ENCODE measurements at places on chromosomes 6 and 20. TPM values are rescaled to one million over a fixed set of nuclear protein-coding genes. Genes with fewer than 3 reads are reported as not detected.

DNA sequence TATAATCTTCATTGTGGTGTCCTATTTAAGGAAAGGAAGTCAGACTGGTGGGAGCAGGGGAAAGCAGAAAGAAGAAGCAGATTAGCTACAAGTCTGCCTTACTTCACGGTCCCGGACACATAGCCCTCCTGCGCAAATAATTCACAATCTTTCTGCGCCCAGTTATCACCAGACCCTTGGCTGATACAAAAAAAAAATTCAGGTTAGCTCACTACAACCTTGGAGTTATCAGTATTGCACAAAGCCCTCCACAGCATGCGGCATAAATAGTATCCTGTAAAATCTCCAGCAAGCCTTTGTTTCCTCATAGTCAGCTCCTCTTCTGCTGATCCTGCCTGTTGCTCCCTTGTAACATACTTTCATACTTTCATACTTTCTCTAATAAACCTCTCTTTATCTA is 148.6 kb upstream of the FUT9 start:
- no peak for DNase-seq

- DNase-seq, result no peak
Measured at GRCh38 chr6:72966628-72967280, 258.5 kb downstream of the KHDC1L start.

- DNase-seq, result no peak
Measured at GRCh38 chr6:76886900-76887299, 576.4 kb downstream of the HTR1B start.

DNA sequence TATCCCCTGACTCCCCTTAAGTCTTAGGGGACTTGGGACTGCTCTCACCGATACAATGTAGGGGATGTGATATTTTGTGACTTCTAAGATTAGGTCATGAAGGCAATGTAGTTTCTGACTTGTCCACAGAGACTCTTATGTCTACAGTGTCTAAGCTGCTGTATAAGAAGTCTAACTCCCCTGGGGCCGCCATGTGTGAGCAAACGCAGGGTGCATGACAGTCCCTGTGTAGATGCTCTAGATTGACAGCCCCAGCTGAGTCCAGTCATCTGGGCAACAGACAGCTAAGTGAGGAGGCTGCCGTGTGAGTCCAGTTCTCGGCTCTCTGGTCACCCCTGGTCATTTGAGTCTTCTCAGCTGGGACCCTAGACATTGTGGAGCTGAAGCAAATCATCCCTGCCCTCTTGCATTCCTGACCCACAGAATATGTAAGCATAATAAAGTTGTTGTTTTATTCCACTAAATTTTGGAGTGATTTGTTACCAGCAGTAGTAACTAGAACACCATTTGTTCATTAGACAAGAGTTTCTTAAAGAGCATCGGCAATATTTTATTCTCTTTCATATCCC is 743.3 kb upstream of the CHD6 start:
- no peak for DNase-seq

- no peak for DNase-seq
Measured at GRCh38 chr20:4434681-4435080, 287.0 kb upstream of the PRND start.

- DNase-seq, result peak; percentile 50
Measured at GRCh38 chr20:62363920-62364851, 2.9 kb downstream of the LAMA5 start.

DNA sequence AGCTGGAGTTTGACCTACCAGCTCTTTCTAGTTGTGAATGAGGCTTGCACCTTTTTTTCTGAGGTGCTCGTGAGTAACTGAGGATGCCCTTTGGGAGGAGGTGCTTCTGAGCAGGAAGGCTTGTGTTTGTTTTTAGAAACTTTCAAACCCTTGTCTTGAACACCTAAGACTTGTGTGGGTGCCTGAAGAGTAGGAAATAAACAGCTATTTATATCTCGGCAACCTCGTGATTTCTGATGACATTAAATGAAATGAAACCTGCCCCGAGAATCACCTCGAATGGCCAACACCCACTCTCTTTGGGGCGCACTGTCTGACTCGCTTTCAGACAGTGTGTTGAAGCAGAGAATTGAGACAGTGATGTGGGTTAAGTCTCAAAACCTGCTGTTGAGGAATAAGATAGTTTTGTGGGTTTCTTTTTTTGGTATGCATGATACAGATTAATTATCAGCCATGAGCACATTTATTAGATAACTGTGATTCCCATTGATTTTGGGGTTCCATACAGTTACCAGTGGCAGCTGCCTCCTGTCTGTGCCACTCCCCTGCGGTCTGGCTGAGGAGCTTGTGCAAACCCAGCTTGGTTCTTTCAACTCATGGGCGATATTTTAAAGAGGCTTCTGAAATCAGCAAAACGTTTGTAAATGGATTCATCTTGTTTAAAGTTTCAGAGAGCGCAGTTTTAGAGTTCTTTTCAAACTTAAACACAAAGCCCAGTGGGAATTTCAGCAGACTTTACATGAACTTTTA is 8.4 kb downstream of the IRF4 start:
- DNase-seq, result no peak

GRCh38 chr6:162260027-162260426 is 467.5 kb downstream of the PRKN start:
- DNase-seq, result no peak

- DNase-seq, result no peak
Measured at GRCh38 chr6:35165630-35166071, 24.5 kb upstream of the TCP11 start.

GRCh38 chr6:98971303-98971702 is 23.6 kb upstream of the FBXL4 start:
- DNase-seq, result no peak

- DNase-seq, result no peak
Measured at GRCh38 chr6:29553268-29554057, 6.1 kb downstream of the UBD start.

- DNase-seq, result no peak
Measured at GRCh38 chr6:103554911-103555310, 1304.8 kb downstream of the HACE1 start.

DNA sequence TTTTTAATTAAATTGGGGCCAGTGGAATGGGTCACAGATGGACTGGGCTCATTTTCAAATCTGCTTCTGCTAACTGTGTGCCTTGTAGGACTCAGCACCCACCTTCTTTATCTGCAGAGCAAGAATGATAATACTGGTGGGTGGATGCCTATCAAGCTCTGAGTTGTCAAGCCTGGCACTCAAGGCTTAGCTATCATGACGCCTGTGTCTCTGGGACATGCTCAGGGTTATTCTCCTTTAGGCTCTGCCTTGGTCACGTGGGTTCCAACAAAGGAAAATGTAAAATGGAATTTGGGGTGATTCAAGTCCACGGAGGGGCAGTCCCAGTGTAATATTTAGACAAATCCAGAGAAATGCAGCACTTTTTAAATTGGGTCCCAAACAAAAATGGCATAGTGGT is 202.3 kb downstream of the TSHZ2 start:
- DNase-seq, result no peak

- no peak for DNase-seq
Measured at GRCh38 chr6:106847116-106847515, 127.4 kb downstream of the CD24 start.

DNA sequence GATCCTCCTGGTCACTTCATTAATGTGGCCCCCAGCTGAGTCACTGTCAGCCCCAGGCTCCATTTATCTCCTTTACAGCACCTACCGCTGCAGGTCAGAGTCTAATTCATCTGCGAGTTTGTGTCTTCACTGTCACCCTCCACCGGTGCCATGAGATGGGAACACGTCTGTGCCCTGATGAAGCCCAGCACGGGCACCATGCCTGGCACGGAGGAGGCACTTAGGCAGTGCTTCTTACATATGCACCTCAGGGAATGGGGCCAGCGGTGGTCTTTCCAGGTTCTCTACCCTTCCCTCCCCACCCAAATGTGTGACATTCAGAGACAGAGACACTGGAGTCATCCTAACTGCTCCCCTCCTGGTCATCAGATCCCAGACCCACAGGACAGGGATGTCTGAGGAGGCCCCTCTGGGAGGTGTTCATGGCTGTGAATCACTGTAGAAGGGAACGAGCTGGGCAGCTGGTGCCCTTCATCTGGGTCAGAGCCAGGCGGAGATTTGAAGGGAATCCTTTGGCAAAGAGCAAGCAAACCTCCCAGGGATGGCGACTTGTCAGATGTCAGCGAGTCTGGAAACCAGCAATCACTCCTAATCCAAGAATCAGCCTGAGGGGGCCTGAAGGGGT is 364.6 kb downstream of the PREX1 start:
- no peak for DNase-seq

- DNase-seq, result no peak
Measured at GRCh38 chr6:87808005-87808757, 106.1 kb upstream of the AKIRIN2 start.

GRCh38 chr6:13831615-13832014 is 17.3 kb upstream of the MCUR1 start:
- no peak for DNase-seq

DNA sequence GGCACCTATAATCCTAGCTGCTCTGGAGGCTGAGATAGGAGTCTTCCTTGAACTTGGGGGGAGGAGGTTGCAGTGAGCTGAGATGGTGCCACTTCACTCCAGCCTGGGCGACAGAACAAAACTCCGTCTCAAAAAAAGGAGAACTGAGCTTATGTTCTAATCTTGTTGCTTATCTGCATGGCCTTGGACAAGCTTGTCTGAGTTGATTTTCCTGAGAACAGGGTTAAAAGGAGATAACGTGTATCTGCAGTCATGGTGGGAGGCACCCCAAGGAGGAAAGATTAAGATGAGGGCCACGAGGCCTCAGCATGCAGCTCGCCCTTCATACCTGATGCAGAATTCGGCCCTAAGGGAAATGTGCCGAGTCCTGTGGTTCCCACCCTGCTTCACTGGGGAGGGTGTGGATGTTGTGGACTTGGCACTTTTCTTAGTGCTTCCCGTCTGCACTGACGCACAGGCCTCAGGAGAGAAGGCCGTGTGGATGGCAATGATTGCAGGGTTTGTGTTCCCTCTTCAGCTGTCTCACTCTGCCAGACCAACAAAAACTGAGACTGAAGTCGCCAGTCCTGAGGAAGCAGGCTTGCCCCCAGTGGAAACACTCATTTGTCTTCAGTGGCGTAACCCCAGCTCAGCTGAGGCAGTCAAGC is 56.3 kb downstream of the EZR start:
- DNase-seq, result no peak

- no peak for DNase-seq
Measured at GRCh38 chr6:155274533-155274932, 10.7 kb downstream of the CLDN20 start.

GRCh38 chr6:13413466-13413862 is 73.9 kb downstream of the GFOD1 start:
- DNase-seq, result no peak

DNA sequence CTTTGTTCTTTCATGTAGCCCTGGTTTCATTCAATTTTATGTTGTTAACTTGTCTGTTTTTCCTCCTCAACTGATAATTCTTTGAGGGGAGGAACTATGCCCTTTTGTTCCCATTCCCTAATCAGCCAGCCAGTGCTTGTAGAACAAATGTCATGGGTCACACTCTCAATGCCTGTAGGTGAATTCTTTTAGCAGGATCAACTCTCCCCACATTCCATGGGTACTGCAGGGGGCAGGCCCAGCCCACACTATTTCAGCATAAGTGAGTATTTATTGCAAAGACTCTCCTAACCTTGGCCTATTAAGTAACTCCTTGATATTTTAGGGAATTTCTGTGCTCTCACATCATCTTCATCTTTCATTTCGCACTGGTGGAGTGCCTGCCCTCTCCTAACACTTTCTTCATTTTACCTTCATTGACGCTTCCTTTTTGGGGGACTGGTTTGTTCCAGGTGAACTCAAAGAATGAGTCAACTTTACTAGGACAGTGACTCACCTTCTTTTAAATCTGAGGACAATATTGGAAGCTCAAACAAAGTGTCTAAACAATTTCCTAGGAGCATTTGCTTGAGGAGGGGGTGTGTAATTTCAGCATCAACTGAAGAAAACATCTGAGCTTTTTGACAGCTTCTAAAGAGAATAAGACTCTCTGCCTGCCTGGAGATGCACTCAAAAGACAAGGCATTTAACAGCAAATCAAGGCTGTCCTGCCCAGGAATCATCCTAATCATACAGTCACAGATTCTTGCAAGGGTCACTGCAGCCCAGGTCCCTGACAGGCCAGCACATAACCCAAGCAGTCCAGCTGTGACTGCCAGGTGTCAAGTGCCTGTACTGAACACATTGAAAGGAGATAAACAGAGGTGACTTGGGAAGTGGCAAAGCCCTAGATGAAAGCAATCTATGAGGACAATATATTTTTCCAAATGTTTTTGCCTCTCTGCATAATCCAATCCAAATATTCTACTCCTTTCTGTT is 263.9 kb upstream of the PRND start:
- DNase-seq, result no peak

DNA sequence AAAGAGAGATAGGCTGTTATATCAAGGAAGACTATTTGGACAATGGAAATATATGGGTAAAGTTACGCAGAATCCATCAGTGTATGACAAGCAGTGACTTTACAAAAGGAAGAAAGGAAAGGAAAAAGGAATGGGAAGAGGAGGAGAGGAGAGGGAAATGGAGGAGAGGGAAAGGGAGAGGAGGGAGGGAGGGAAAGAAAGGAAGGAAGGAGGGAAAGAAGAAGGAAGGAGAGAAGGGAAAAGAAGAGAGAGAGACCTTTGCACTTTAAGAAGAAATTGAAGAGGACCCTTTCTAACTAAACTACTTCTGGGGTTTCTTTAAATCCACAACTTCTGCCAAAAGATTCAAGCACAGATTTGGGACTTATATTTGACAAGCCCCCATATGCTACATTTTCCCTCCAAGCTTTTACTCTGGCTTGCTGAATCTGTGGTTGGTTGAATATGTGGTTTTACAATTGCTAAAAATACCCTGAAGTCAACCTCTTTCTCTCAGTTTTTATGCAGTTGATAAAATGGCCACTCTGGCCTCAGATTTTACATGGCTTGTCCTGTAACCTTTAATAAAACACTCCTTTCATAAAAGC is 120.8 kb upstream of the RAB32 start:
- DNase-seq, result no peak

DNA sequence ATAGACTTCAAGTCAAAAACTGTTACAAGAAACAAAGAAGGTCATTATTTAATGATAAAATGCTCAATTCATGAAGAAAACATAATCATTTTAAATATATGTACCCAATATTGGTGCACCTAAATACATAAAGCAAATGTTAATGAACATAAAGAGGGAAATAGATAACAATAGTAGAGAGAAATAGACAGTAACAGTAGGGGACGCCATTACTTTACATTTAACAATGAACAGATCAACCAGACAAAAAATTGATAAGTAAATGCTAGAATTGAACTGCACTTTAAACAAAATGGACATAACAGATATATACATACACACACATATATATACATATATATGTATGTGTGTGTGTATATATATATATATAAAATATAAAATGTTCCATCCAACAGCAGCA is 37.4 kb downstream of the IL22RA2 start:
- DNase-seq, result no peak

- no peak for DNase-seq
Measured at GRCh38 chr6:157596461-157596860, 215.5 kb downstream of the ZDHHC14 start.

Gene PTCRA
- not detected for total RNA-seq

Gene BTN1A1
- not detected for total RNA-seq

Gene TRIM31
- total RNA-seq, result not detected

Gene SCGN
- not detected for total RNA-seq

Gene SLC17A5
- total RNA-seq, result 18.2 TPM

Gene SPATS1
- total RNA-seq, result not detected

Gene RIPOR2
- total RNA-seq, result not detected

Gene GPRC6A
- not detected for total RNA-seq

Gene DUSP15
- not detected for total RNA-seq

Gene SLC32A1
- not detected for total RNA-seq

Gene OR2H1
- total RNA-seq, result not detected

Gene AURKA
- total RNA-seq, result 32.9 TPM

Gene GRM4
- total RNA-seq, result not detected

Gene OPRL1
- total RNA-seq, result 2.0 TPM

Gene GRM1
- under 0.01 TPM for total RNA-seq

Gene ZNF311
- 0.59 TPM for total RNA-seq

Gene FAM135A
- total RNA-seq, result 12.6 TPM

Gene PDE7B
- 48.0 TPM for total RNA-seq

Gene CDSN
- total RNA-seq, result not detected

Measured in pulmonary artery endothelial cell (primary cell).